Activated T-helper 1 cell treated with anti-CD3 and anti-CD28 coated beads, Interleukin-12 subunit alpha, Interleukin-12 subunit beta, Interleukin-2, Interleukin-4 antibody, amounts not matched to agents 30 ng/mL and 10 ng/mL and 1 ng/mL, durations not matched to agents 14 hours and 24 hours and 36 hours (primary cell): ENCODE measurements at places on chromosomes 12 and 14.
A peak's percentile ranks its signal among the peaks of the same experiment; 100 is the strongest.

DNA sequence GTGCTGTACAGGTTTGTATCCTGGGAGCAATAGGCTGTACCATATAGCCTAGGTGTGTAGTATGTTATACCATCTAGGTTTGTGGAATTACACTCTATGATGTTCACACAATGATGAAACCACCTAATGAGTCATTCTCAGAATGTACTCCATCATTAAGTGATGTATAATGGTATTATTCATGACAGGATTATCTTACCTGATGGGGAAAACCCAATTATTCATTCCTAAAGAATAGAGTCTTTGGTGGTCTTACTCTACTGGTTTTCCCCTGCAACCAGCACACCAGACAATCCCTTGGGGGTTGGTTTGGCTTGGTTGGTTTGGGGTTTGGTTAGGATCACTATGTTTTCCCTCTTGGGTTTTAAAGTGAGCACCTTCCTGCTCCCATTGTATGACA is 12.6 kb upstream of the OR10P1 start:
- H3K27me3 ChIP-seq, result no peaks in the 10 kb centered on the region
- H3K4me3 ChIP-seq, result no peak overlapping the region
- no peak for DNase-seq
- H3K27ac ChIP-seq, result no peak overlapping the region
- H3K4me1 ChIP-seq, result peaks cover 6% of the 10 kb centered on the region

DNA sequence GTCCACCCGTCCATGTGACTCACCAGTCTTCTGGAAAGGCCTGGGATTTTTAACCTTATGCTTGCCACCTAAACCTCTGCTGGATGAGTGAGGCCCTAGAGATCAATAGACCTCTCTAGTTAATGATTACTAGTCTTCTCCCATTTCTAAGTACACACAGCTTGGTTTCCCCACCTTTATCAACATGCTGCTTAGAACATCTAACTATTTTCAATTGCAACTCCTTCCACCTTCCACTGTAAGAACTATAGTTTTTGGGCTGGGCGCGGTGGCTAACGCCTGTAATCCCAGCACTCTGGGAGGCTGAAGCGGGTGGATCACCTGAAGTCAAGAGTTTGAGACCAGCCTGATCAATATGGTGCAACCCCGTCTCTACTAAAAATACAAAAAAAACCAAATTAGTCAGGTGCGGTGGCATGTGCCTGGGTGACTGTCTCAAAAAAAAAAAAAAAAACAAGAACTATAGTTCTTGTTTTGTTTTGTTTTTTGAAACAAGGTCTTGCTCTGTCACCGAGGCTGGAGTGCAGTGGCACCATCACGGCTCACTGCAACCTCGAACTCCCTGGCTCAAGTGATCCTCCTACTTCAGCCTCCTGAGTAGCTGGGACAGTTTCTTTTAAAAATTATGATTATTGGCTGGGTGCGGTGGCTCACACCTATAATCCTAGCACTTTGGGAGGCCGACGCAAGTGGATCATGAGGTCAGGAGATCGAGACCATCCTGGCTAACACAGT is 18.7 kb upstream of the MDM2 start:
- H3K27ac ChIP-seq, result no peak overlapping the region
- H3K36me3 ChIP-seq, result no peaks in the 10 kb centered on the region
- no peaks in the 10 kb centered on the region for H3K27me3 ChIP-seq
- DNase-seq, result no peak

GRCh38 chr12:107319533-107320032 is 226.2 kb upstream of the CRY1 start:
- no peaks in the 10 kb centered on the region for H3K36me3 ChIP-seq
- peak; percentile 20 for DNase-seq
- peak overlapping the region; percentile 92 for H3K27ac ChIP-seq
- peaks cover 7% of the 10 kb centered on the region for H3K27me3 ChIP-seq

- H3K27ac ChIP-seq, result no peak overlapping the region
- no peak for DNase-seq
- no peaks in the 10 kb centered on the region for H3K4me1 ChIP-seq
- H3K36me3 ChIP-seq, result no peaks in the 10 kb centered on the region
- no peaks in the 10 kb centered on the region for H3K27me3 ChIP-seq
These were observed 428.1 kb downstream of the FLRT2 start for GRCh38 chr14:85958069-85958468.

- H3K4me1 ChIP-seq, result peaks cover 29% of the 10 kb centered on the region
- H3K27me3 ChIP-seq, result peaks cover 9% of the 10 kb centered on the region
- no peak overlapping the region for H3K4me3 ChIP-seq
- peaks cover 3% of the 10 kb centered on the region for H3K36me3 ChIP-seq
- no peak for DNase-seq
- H3K27ac ChIP-seq, result no peak overlapping the region
These were observed 106.6 kb downstream of the APAF1 start for GRCh38 chr12:98751580-98752115.

DNA sequence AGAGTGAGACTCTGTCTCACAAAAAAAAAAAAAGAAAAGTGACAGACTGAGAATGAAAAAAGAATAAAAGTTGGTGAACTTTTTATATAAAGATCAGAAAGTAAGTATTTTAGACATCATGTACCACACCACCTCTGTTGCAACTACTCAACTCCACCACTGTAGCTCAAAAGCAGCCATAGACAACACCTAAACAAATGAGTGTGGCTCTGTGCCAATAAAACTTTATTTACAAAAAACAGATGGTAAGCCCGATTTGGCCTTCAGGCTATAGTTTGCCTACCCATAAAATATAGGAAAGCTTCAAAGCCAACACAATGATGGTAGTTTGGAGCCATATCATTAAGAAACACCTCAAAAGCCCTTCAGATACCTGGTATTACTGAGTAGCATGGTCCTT is 154.5 kb upstream of the FOXN3 start:
- no peak for DNase-seq
- no peaks in the 10 kb centered on the region for H3K27me3 ChIP-seq
- peaks cover 9% of the 10 kb centered on the region for H3K36me3 ChIP-seq
- peaks cover 12% of the 10 kb centered on the region for H3K4me1 ChIP-seq

GRCh38 chr14:94659256-94659655 is 47.1 kb downstream of the SERPINA3 start:
- H3K27ac ChIP-seq, result no peak overlapping the region
- no peaks in the 10 kb centered on the region for H3K4me1 ChIP-seq
- DNase-seq, result no peak
- H3K27me3 ChIP-seq, result no peaks in the 10 kb centered on the region
- no peak overlapping the region for H3K4me3 ChIP-seq

DNA sequence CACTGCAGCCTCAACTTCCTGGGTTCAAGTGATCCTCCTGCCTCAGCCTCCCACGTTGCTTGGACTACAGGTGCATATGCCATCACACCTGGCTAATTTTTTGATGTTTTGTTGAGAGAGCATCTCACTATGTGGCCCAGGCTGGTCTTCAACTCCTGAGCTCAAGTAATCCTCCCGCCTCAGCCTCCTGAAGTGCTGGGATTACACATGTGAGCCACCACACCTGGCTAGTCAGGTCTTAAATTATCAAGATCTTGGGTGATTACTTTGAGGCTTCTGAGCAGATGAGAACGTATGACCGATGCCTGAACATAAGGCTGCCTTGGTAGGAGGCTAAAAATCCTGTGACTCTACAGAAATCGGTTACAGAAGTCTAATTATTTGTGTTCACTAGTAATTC is 53.0 kb upstream of the FRS2 start:
- H3K4me1 ChIP-seq, result no peaks in the 10 kb centered on the region
- H3K36me3 ChIP-seq, result no peaks in the 10 kb centered on the region
- no peak for DNase-seq
- H3K27me3 ChIP-seq, result no peaks in the 10 kb centered on the region
- H3K27ac ChIP-seq, result no peak overlapping the region

GRCh38 chr14:100823413-100824080 is 2.4 kb upstream of the MEG3 start:
- H3K27ac ChIP-seq, result no peak overlapping the region
- no peaks in the 10 kb centered on the region for H3K4me1 ChIP-seq
- DNase-seq, result no peak
- H3K36me3 ChIP-seq, result peaks cover 2% of the 10 kb centered on the region

DNA sequence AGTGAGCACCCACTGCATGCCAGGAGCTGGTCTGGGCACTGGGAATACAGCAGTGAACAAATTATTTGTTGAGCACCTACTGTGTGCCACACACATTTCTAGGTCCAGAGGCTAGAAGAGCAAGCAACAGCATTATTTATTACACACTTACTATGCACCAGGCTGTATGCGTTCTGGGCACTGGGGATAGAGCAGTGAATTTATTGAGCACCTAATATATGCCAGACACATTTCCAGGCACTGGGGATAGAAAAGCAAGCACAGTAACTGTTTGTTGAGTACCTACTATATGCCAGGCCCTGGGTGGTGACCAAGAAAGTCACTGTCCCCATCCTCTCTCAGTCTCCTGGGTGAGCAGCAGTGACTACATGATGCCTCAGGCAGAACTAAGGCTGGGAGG is 107.5 kb upstream of the NCOR2 start:
- H3K36me3 ChIP-seq, result no peaks in the 10 kb centered on the region
- no peak for DNase-seq
- H3K27ac ChIP-seq, result no peak overlapping the region
- H3K4me1 ChIP-seq, result no peaks in the 10 kb centered on the region
- no peaks in the 10 kb centered on the region for H3K27me3 ChIP-seq

- peaks cover 39% of the 10 kb centered on the region for H3K36me3 ChIP-seq
- no peak for DNase-seq
- peaks cover 34% of the 10 kb centered on the region for H3K4me1 ChIP-seq
- no peak overlapping the region for H3K27ac ChIP-seq
- no peak overlapping the region for H3K4me3 ChIP-seq
- H3K27me3 ChIP-seq, result no peaks in the 10 kb centered on the region
These were observed 4.2 kb downstream of the IFFO1 start for GRCh38 chr12:6551496-6552139.

GRCh38 chr12:69087986-69088385 is 151.4 kb upstream of the CPSF6 start:
- no peak for DNase-seq
- no peak overlapping the region for H3K27ac ChIP-seq
- peaks cover 21% of the 10 kb centered on the region for H3K27me3 ChIP-seq
- H3K4me1 ChIP-seq, result no peaks in the 10 kb centered on the region
- H3K4me3 ChIP-seq, result no peak overlapping the region

GRCh38 chr12:15122344-15122743 is 98.9 kb downstream of the RERG start:
- no peak for DNase-seq
- no peak overlapping the region for H3K27ac ChIP-seq
- H3K4me1 ChIP-seq, result no peaks in the 10 kb centered on the region
- peaks cover 6% of the 10 kb centered on the region for H3K27me3 ChIP-seq
- H3K4me3 ChIP-seq, result no peak overlapping the region

DNA sequence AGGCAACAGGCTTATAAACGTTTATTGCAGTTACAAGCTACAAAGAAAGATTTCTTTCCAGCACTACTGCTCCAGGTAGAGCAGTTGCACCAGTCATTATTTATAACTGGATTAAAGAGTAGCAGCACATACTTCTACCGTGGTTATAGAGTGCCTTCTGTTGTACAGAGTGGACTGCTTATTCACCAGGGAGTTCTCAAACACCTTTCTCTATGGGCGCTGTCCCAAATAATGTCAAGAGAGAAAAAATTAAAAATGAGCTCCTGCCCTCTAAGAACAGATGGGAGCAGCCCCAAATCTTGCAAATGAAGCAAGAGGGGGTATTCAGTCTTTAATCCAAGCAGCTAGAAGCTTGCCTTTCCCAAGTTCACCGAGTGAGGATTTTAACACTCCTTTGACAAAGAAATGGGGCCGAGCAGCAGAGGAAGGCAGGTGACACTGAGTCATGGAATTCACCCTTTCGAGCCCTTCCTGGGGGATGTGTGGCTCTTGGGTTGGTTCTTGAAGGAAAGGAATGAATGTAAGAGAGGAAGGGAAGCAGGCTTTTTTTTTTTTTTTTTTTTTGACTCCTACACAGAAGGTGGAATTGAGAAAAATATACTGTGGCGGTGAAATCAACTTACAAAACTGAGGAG is 181.2 kb downstream of the PRKCH start:
- H3K27ac ChIP-seq, result peak overlapping the region; percentile 99
- H3K4me1 ChIP-seq, result peaks cover 88% of the 10 kb centered on the region
- no peak for DNase-seq
- no peaks in the 10 kb centered on the region for H3K27me3 ChIP-seq
- H3K4me3 ChIP-seq, result peak overlapping the region; percentile 76
